ENCODE measurements at places on chromosomes 16 and 17.

- DNase-seq, result no peak
Observed at GRCh38 chr17:29616300-29617048, 6.2 kb downstream of the CORO6 start.

GRCh38 chr17:1590029-1590746 is 27.6 kb upstream of the PITPNA start:
- peak; percentile 84 for DNase-seq

- DNase-seq, result no peak
Observed at GRCh38 chr17:19365833-19366636, 3.5 kb upstream of the B9D1 start.

DNA sequence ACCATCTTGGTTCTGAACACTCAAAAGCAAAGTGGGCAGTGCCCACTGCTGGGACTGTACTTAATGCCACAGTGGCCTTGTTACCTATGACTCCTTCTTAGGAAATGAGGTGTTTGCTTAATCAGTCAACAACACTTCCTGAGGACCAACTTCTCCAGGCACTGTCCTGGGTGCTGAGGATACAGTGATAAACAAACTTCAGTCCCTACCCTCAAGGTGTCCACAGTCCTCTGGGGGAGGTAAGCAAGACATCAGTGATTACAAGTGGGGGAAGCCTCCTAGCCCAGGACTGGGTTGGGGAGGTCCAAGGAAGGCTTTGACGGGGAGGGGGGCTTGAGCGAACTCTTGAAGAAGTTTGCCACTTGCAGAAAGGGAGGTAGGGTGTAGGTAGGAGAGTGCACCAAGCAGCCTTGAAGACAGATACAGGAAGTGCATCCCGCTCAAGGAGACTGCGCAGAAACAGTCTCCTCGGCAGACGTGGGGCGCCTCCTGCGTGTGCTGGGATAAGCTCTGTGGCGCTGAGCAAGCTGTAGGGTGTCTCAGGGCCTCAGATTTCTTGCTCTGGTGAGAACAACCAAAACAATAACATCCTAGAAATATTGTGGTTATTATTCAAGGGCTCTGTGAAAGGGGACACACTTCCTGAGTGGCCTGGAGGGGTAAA is 2.6 kb upstream of the ABCC3 start:
- no peak for DNase-seq

DNA sequence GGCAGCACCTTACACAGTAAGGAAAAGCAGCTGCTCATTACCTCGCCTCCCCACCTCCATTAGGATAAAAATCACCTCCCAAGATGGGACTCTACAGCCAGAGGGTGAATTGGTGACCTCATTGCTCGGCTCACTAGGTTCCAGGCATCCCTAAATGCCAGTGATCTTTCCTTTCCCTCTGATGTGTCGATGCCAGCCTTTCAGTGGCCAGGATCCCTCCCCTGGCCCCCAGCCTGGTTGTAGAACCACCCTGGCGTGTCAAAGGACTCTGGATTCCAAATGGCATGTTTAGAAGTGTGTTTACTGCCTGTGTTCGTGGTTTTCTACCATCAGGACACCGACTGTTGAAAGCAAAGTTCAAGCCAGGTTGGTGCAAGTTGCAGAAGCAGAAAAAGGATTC is 72.1 kb upstream of the LYRM9 start:
- no peak for DNase-seq

GRCh38 chr17:45310380-45311324 is 6.2 kb downstream of the MAP3K14 start:
- DNase-seq, result no peak
